ENCODE measurements at places on chromosomes 12 and 14. TPM values are rescaled to one million over a fixed set of nuclear protein-coding genes. Genes with fewer than 3 reads are reported as not detected.

Gene RFX4
- total RNA-seq, result not detected

Gene TIGAR
- total RNA-seq, result 14.8 TPM

Gene ESR2
- 0.05 TPM for total RNA-seq

Gene FAM186B
- 0.13 TPM for total RNA-seq

Gene SAMD15
- total RNA-seq, result 0.23 TPM

Gene HOXC13
- not detected for total RNA-seq

Gene KRT85
- not detected for total RNA-seq

Gene ANAPC5
- 124 TPM for total RNA-seq

Gene KCNC2
- not detected for total RNA-seq

Gene TGM1
- total RNA-seq, result 3.3 TPM

Gene AHNAK2
- 0.07 TPM for total RNA-seq

Gene E2F7
- 19.3 TPM for total RNA-seq

Gene LBHD2
- total RNA-seq, result not detected

Gene SLCO1A2
- total RNA-seq, result not detected

Gene BCL11B
- total RNA-seq, result 105 TPM

Gene BHLHE41
- not detected for total RNA-seq

Gene NXPH4
- total RNA-seq, result 0.29 TPM

Gene SRRM4
- total RNA-seq, result not detected

Gene ADCY4
- 4.5 TPM for total RNA-seq

Gene ZFYVE1
- total RNA-seq, result 17.5 TPM

Gene SPX
- total RNA-seq, result 0.20 TPM

Gene SLC5A8
- total RNA-seq, result not detected

Gene INHBC
- not detected for total RNA-seq

Gene KRT77
- not detected for total RNA-seq

Gene ASPG
- total RNA-seq, result not detected

Gene KRT82
- not detected for total RNA-seq

Gene CATSPERB
- total RNA-seq, result 3.3 TPM

Gene CCDC196
- not detected for total RNA-seq

Gene OR11G2
- not detected for total RNA-seq

Gene C1S
- 1.9 TPM for total RNA-seq

Gene ATXN2
- 41.7 TPM for total RNA-seq

Gene CMKLR1
- total RNA-seq, result not detected

Gene NPFF
- not detected for total RNA-seq

Gene KSR2
- not detected for total RNA-seq

Gene KRT73
- 3.7 TPM for total RNA-seq

Gene RD3L
- total RNA-seq, result not detected

Gene CLEC9A
- total RNA-seq, result not detected

Gene NUDT14
- total RNA-seq, result 39.1 TPM
